ENCODE measurements at places on chromosomes 1 and 21. TPM values are rescaled to one million over a fixed set of nuclear protein-coding genes. Genes with fewer than 3 reads are reported as not detected.

Gene COL6A2
- total RNA-seq = 14.6 TPM

Gene GJA9
- total RNA-seq = not detected

Gene LEFTY1
- total RNA-seq = 1.5 TPM

Gene EDARADD
- 3.6 TPM for total RNA-seq

Gene RNF223
- 0.26 TPM for total RNA-seq

Gene TP73
- 0.61 TPM for total RNA-seq

Gene OSCP1
- total RNA-seq = 7.0 TPM

Gene SHE
- total RNA-seq = 0.10 TPM

Gene RBBP5
- 11.2 TPM for total RNA-seq

Measured in A549 treated with Hydrocortisone at 1 μM for 4 hours (cell line).